Activated naive CD4-positive, alpha-beta T cell treated with anti-CD3 and anti-CD28 coated beads for 36 hours (primary cell): ENCODE measurements at places on chromosomes 7 and 10. TPM values are rescaled to one million over a fixed set of nuclear protein-coding genes. Genes with fewer than 3 reads are reported as not detected.

GRCh38 chr7:74482629-74483401 is 29.1 kb downstream of the GTF2IRD1 start:
- no peak for DNase-seq

GRCh38 chr7:4769761-4770160 is 5.7 kb upstream of the AP5Z1 start:
- DNase-seq: no peak

- peak; percentile 80 for DNase-seq
Observed at GRCh38 chr10:62082729-62083411, 181.4 kb downstream of the ARID5B start.

GRCh38 chr7:114312649-114313048 is 102.0 kb upstream of the FOXP2 start:
- DNase-seq: no peak

TFPI2 gene
- not detected for total RNA-seq

NME8 gene
- not detected for total RNA-seq

CTTNBP2 gene
- not detected for total RNA-seq
